Stimulated activated CD4-positive, alpha-beta T cell treated with anti-CD3 and anti-CD28 coated beads, Interleukin-1b, Interleukin-23, amount 100 ng/mL, for 1 hour (primary cell): ENCODE measurements at places on chromosomes 6 and 20.
A peak's percentile ranks its signal among the peaks of the same experiment; 100 is the strongest.

DNA sequence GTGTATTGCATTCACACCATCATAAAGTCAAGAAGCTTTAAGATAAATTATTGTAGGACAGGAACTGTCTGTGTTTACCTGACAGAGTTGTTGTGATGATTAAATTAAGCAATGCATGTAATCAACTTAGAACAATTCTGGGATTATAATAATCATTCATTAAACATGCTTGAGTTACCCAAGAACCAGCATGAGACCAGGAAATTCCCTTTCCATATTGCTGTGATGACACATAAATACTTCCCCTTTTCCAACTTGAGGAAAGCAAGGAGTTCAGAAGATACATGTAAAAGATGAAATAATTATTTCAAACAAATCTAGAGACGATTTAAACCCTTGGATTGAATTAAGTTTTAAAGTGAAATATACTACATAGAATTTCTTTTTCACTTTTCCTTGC is 404.4 kb downstream of the GJA1 start:
- no peak for DNase-seq

DNA sequence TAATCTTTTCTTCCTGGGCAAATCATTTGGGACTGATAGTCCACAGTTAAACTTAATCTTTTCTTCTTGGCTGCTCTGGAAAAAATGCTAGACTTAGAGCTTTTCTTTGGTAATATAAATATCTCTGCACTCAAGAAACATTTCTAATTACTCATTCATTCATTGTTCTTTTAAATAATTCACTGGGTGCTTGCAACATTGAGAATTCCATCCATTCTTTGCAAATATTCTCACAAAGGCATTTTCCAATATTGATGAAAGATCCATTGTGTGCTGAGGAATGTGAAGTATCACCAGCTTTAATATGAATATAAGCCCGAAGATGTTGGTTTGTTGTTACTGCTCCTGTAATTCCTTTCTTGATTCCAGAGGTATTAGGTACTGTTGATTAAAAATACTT is 38.4 kb downstream of the AKAP7 start:
- DNase-seq = no peak

DNA sequence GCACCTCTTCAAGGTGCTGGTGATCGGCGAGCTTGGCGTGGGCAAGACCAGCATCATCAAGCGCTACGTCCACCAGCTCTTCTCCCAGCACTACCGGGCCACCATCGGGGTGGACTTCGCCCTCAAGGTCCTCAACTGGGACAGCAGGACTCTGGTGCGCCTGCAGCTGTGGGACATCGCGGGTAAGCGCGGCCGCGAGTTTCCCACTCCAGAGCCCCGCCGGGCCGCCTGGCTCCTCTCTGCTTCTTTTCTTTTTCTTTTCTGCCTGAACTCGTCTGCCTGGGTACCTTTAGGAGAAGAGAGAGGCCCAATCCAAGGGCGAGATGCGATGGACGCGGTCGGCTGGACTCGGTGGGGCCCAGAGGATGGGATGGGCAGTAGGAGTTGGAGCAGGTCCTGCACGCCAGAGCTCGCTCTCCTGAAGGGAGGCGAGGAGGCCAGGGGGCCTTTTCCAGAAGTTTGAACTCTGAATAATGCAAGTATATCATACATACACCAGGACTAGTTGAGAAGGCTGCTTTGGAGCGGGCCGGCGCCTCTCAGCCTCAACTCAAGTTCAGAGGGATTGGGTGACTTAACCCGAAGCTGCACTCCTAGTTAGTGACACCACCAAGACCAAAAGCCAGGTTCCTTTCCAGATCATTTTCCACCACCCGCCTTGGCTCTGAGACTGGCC is 445 bp downstream of the RAB32 start:
- DNase-seq = no peak

DNA sequence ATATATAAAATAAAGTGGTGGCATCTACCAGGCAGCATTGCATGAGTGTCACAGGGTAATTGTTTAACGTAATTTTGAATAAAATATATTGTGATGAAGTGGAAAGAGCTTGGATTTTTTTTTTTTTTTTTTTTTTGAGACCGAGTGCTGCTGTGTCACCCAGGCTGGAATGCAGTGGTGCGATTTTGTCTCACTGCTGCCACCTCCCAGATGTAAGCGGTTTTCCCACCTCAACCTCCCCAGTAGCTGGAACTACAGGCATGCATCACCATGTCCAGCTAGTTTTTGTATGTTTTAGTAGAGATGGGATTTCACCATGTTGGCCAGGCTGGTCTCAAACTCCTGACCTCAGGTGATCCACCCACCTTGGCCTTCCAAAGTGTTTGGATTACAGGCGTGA is 81.1 kb upstream of the SMIM8 start:
- DNase-seq = no peak

GRCh38 chr6:90434094-90434493 is 137.5 kb upstream of the BACH2 start:
- DNase-seq = no peak

GRCh38 chr6:152918991-152919390 is 63.9 kb downstream of the FBXO5 start:
- no peak for DNase-seq

DNA sequence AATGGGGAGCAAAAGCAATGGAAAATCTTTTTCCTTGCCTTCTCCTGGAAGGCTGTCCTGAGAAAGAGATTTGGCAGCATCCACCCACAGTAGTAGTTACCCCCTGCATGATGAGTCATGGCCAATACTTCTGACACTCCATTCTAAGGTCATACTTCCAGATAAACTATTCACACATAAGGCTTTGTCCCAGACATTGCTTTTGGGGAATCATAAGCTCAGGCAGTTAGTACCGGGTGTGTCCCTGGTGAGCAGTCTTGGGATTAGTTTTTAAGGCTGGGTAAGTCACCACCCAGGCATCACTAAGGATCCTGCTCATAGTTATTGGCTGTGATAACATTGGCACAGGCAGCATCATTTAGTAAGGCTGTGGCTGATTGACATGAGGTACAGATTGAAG is 160.6 kb upstream of the GGTLC1 start:
- no peak for DNase-seq

GRCh38 chr20:31566658-31567379 is 38.3 kb upstream of the ID1 start:
- no peak for DNase-seq

DNA sequence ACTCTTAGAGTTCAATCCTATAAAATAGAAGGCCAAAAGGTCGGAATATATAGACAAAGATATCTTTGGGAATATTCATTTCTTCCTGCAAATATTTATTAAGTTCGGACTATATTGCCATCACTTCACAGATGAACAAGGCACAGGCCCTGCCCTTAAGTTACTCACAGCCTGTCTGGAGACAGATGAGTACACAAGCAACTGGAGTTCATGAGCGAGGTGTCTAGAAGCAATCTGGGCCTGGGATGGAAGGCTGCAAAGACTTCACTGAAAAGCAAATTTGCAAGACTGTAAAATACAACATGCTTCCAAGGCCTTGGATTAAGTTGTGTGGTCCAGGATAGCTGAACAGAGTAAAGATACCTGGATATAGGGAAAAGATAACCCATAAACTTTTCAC is 56.7 kb upstream of the CEP85L start:
- no peak for DNase-seq

DNA sequence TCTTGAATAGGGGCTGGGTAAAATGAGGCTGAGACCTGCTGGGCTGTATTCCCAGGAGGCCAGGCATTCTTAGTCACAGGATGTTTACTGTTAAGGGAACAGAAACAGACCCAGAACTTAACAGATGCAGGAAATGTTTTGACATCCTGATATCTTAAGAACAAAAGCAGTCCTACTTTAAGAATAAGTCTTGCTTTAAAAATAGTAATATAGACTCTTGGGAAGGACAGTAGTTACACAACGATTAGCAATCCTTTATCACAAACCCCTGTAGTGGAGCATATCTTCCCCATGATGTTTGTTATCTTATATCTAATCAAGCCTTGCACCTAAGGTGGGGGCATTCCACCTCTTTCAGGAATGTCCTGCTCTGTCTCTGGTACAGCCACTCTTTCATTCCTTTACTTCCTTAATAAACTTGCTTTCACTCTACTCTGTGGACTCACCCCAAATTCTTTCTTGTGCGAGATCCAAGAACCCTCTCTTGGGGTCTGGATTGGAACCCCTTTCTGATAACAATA is 493.7 kb upstream of the SULF2 start:
- no peak for DNase-seq

GRCh38 chr20:63496596-63497120 is 2.2 kb downstream of the EEF1A2 start:
- DNase-seq = no peak

DNA sequence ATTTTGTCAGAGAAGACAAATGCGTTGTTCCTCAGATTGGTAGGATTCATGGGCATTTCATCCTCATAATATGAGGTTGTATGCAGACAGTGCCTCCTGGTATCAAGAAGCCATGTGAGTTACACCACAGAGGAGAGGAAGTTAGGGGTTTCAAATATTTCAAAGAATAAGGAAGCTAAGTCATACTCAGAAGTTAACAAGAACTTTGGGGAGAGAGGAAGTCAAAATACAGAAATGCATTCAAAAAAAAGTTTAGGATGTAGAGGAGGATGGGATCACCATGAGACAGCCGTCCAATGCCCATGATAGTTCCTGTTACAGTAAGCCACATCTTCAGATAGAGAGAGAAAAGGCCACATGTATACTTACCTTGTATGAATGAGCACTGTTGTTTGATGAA is 22.3 kb downstream of the HLA-DOB start:
- DNase-seq = no peak

GRCh38 chr6:71114544-71114943 is 157.7 kb upstream of the B3GAT2 start:
- no peak for DNase-seq

- DNase-seq = no peak
Measured at GRCh38 chr20:61931476-61932198, 134.0 kb downstream of the TAF4 start.

DNA sequence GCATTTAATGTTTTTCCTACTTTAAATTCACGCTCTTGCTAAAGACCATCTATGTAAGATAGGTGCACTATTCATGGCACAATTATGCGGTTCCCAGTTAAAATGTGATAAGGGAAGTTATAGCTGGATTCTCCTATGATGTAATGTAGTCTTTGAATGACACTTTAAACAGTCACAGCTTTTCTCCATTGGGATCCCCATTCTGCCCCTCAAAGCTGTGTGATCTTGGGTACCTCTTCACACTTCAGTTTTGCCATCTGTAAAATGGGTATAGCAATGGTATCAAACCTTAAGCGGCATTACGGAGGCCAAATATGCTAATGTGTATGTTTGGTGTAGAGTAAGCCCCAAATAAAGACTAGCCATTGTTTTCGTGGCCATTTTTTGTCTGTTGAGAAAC is 64.7 kb upstream of the ZNF217 start:
- no peak for DNase-seq

DNA sequence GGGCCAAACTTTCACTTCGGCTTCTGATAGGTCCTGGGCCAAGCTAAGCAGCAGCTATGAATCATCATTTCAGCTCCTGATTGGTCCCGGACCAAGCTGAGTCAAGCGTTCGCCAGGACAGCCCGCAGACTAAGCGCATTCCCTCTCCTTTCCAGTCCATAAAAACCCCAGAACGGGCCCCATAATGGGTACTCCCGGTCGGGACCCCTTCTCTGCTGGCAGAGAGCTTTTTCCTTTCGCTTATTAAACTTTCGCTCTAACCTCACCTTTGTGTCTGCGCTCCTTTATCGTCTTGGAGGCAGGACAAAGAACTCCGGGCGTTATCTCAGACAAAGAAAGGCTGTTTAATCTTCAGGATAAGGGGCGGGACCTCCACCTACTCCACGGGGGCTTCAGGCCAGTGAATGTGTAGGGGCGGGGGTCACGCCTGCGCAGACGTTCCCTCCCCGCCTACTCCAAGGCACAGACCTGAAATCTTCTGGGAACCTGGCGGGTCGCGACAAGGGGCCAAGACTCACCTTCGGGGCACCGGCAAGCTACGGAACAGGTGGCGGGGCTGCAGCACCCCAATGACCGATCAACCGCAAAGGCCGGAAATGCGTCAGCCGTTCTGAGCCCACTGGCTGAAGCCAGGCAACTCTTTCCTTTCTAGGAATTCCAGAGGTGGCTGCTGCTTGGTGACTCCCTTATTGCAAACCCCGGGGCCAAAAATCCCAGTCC is at the start of gene ZSCAN31:
TSS of gene ZSCAN31 (minus strand) at position 585 of the 720 bp plus-strand sequence. CDS start 6,465 bp downstream, outside the sequence.
- DNase-seq = peak; percentile 44

GRCh38 chr20:44900231-44900854 is 9.5 kb upstream of the PABPC1L start:
- DNase-seq = no peak

GRCh38 chr20:12358006-12358654 is 440.4 kb downstream of the BTBD3 start:
- DNase-seq = no peak

GRCh38 chr6:11098004-11098403 is 4.4 kb downstream of the SMIM13 start:
- DNase-seq = no peak

DNA sequence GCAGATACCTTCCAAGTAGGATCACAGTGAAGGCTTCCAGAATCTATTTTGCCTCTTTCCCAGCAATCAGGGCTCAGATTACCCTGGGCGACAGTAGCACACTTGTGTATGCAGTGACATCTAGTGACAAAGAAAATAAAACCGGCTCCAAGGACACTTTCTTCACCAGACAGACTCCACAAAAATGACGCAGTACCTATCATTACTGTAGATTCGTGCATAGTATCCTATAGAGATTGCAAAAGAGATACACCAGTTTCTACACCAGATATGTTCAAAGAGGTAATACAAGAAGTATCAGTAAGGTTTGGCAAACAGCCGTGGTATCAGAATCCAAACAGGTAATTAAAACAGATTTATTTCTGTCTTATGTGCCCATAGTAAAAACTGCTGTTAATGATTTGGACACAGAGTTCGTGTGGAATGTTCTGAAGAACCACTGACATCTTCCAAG is 600.4 kb upstream of the JAG1 start:
- DNase-seq = no peak

DNA sequence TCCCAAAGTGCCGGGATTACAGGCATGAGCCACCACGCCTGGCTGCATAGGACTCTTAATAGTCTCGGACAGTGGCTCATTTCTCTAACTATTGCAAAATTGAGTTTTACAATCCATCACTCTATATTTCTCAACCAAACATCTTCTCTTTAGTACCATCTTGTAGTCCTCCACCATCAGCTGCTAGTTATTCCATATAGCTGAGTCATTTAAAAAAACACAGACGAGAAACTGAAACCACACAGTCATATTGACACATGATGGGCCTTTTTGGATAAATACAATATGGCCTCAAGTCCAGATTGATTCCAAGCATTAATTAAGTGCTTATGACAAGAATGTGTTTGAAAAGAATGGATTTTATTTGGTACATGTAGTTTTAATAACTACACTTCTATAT is 599.1 kb downstream of the MEI4 start:
- DNase-seq = no peak

- DNase-seq = no peak
Measured at GRCh38 chr20:17315407-17316231, 88.8 kb downstream of the PCSK2 start.

- DNase-seq = no peak
Measured at GRCh38 chr6:12065321-12066140, 53.4 kb downstream of the HIVEP1 start.

DNA sequence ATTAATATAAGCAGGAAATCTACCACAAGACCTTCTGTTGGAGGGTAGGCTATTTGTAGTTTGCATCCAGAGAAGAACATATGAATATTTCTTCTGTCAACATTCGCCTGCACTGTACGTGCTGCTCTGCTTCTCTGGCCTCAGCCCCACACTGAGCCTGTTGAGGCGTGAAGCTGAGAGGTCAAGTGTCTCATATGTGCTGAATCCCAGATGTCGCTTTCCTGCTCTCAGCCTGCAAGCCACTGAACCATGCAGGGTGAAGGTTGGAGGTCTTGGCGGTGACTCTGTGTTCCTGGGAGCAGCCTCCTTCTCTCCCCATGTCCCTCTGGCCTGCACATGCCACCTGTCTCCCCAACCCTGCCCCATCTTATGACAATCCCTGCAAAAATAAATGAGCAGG is 83.6 kb downstream of the TMEM170B start:
- no peak for DNase-seq
